ENCODE measurements at places on chromosomes 11 and 22. TPM values are rescaled to one million over a fixed set of nuclear protein-coding genes. Genes with fewer than 3 reads are reported as not detected.

DNA sequence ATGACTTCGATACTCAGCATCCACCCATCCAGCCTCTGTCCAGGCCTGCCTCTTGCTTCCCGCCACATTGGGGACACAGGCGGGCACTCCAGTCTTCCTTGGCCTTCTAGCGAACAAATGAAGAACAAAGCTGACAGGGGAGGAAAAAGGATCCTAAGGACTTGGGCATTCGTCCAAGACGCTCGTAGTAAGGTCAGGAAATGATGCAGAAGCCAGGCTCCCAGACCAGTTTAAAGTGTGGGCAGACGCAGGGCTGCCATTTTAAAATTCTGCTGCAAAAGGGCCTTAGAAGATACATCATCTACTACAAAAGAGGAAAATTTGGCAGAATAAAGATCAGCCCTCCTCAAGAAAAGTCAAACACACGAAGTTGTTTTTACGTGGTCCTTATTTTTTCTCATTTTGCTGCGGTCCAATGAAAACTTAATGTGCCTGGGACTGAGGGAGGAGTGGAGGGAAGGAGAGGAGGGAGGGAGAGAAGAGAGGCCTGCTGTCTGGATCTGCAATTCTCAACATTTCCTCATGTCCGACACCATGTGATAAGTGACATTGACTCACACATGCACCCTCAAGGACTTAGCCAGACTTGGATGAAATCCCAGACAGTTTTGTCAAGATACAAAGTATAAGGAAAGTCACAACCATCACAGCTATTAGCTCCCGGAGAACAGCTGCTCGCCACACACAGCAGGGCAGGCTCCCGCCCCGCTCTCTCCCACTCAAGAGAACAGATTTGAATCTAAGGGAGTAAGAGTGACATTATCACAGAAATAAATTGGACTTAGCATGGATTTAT is 5.7 kb downstream of the DNAL4 start:
- DNase-seq, result no peak

Gene OR4A16
- not detected for polyA plus RNA-seq

- no peak for DNase-seq
Measured at GRCh38 chr11:27795955-27796861, 96.0 kb upstream of the BDNF start.

Gene CSF2RB
- polyA plus RNA-seq, result 3.5 TPM

Gene UBASH3B
- polyA plus RNA-seq, result 4.1 TPM

GRCh38 chr11:10678101-10678500 is 15.5 kb downstream of the IRAG1 start:
- DNase-seq, result no peak

DNA sequence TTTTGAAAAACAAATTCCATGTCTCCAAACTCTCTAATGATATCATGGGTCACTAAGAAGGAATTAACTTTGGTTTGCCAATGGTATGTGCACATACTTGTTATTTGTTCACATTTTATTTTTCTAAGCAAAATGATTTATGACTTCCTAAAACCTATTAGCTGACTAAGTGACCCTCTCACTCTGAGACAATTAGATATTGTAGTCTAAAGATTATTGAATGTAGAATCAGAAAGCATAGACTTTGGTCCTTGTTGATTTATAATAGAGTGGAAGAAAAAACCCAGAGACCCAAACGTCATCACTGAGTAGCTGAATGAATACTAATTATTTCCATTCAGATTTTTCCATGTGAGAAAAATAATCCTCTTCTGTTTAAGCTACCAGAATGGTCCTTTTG is 243.5 kb upstream of the ANO3 start:
- no peak for DNase-seq

Gene SHISAL1
- 1.4 TPM for polyA plus RNA-seq

Gene ART5
- 1.3 TPM for polyA plus RNA-seq

Gene ZNF280B
- polyA plus RNA-seq, result 3.8 TPM

Gene MS4A6A
- 26.8 TPM for polyA plus RNA-seq

DNA sequence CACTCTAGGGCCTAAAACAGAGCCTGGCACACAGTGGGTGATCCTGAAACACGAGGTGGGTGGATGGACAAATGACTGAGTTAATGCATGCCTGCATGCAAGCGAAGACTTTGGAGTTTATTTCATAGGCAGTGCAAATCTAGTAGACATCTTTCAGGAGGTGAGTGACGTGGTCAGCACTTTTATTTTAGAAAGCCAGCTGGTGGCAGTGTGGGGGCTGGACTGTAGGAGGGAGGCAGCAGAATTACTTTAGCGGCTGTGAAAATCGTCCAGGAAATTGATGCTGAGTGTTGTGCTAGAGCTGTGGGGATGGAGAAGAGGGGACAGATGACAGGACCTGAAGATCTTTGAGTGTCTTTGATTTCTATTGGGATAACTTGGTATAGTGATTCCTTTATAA is 47.1 kb downstream of the BMAL1 start:
- no peak for DNase-seq

- DNase-seq, result peak; percentile 53
Measured at GRCh38 chr11:34650528-34650927, 29.6 kb downstream of the EHF start.

DNA sequence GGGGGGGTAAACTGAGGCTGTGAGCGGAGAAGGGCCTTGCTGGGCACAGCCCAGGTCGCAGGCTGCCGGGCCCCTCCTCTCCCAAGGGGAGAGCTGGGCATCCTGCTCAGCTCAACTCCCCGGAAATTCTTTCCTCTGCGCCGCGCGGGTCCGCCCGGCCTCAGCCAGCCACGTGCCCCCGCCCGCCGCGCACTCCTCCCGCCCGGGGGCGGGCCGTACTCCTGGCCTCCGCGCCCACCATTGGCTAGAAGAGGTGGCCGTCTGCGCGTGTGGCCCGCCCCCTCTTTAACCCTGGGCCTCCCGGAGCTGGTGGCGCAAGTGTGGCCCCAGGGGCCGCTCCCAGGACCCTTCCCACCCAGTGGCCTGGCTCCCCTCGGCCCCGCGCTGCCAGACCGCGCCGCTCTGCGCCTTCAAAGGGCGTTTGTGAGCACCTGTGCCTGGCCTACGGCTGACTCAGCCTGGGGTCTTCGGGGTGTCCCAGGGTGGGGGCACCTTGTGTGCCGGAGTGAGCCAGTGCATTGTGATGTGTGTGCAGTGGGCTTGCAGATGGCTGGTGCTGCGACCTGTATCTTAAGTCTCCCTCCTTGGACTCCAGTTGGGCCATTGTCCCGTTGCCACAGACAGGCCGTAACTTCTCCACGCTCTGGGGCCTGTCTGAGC is 2.0 kb downstream of the MRGPRF start:
- DNase-seq, result peak; percentile 84

Gene APOA4
- polyA plus RNA-seq, result not detected

DNA sequence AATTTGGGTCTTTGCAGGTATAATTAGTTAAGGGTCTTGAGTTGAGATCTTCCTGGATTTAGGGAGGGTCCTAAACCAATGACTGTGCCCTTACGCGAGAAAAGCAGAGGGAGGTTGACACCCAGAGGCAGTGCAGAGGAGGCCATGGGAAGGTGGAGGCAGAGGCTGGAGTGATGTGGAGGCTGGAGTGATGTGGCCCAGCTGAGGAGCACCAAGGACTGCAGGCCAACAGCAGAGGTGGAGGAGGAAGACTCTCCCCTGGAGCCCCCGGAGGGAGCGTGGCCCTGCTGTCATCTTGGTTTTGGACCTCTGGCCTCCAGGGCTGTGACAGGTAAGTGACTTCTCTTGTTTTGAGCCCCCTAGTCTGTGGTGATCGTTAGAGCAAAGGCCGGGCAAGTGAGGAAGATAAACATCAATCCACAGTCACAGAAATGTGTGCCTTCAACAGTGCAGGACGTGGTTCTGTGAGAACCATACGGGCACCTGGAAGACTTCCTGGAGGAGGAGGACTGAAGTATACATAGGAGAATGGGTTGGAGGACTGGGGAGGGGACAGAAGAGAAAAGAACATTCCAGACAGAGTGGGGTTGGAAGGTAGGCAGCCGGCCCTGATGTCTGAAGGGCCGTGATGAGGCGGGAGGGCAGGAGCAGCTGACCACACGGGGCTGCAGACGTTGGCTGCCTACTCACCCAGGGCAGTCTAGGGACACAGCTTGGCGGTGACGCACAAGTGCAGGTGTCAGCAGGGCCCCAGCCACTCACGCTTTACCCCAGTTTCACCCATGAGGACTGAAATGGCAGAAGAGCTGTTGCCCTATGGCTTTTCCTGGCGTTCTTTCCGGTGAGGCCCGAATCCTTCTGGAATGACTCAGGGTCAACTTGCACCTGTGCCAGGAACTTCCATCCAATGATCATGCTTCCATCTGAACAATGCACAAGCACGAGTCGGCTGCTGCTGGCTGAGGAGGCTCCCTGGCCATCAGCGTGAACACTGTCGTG is 270.2 kb downstream of the CTTN start:
- DNase-seq, result no peak

GRCh38 chr11:8102296-8102915 is 21.4 kb downstream of the TUB start:
- no peak for DNase-seq

Gene SLC5A12
- polyA plus RNA-seq, result 0.17 TPM

GRCh38 chr11:36012979-36013378 is 69.1 kb downstream of the LDLRAD3 start:
- no peak for DNase-seq

Gene NKAPD1
- 59.5 TPM for polyA plus RNA-seq

- no peak for DNase-seq
Measured at GRCh38 chr11:3052567-3052966, 4.7 kb downstream of the CARS1 start.

Gene CSRP3
- polyA plus RNA-seq, result 0.84 TPM

DNA sequence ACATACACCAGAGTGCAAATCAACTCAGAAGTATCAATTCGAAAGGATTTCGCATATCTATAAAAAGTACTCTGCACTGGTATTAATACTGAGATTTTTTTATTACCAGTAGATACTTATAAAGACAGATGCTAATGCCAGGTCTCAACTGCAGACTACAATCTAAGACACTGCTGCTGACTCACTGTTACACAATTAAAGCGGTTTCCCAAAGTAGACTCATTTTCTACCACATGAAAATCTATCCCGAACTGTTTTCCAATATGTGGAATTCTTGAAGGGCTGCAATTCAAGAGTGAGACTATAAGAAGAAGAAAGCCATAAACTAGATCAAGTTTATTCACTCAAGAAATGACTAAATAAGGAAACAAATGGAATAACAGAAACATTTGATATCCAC is 57.2 kb upstream of the ARHGAP32 start:
- no peak for DNase-seq

Data from left lung (tissue), 14 donors.